ENCODE measurements at places on chromosomes 7 and 10.

- no peak for DNase-seq
Measured at GRCh38 chr7:139771001-139771956, 6.5 kb downstream of the HIPK2 start.

DNA sequence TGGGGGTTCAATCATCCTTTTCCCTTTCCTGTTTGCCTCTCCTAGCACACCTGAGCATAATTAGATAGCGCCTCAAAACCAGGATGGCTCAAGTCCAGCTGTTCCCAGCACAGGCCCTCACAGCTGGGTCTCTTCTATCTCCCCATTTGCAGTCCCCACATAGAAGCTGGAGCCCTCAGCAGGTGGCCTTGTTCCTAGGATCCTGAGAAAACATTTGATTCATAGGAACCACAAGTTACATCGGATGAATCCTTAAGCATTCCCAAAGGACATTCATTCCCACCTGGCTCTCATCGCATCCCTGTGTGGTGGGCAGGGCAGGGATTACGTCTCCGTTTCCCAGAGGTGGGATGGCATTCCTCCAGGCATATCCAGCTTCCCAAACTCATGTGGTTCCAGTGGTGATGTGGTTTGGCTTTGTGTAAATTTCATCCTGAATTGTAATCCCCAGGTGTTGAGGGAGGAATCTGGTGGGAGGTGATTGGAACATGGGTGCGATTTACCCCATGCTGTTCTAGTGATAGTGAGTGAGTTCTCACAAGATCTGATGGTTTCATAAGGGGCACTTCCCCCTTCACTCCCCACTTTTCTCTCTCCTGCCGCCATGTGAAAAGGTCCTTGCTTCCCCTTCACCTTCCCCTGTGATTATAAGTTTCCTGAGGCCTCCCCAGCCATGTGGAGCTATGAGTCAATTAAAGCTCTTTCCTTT, 49.8 kb upstream of the LEP start:
- DNase-seq: no peak

GRCh38 chr10:131655101-131655849, 245.5 kb upstream of the PPP2R2D start:
- DNase-seq: no peak

GRCh38 chr7:86947929-86948328, 111.5 kb downstream of the ELAPOR2 start:
- DNase-seq: no peak

DNA sequence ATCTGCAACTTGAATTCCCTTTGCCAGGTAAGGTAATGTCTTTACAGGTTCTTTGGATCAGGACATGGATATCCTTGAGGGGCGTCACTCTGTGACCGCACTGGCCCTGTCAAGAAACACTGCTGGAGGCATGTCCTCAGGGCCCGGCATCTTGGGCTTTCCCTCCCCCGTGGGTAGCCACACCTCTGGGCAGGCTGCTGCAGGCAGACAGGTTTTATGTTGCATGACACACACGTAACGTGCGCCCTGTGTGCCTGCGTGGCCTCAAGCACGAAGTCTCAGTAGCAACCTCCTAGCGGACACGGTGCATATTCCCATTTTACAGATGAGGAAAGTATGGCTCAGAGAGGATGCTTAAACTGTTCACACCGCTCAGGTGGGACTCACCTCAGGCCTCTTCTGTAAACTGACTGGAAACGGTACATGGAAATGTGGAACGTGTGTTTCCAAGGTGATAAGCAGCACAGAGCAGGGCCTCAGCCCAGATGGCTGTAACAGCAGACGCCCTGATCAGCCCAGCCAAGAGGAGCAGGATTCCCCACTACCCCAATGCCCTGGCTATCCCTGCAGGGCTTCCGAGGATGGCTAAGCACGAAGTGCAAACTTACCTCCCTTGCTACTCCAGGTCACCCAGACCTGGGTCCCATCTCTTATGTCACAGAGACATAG, 553.6 kb downstream of the TCERG1L start:
- no peak for DNase-seq

GRCh38 chr7:96144260-96144526, 177.7 kb downstream of the SLC25A13 start:
- no peak for DNase-seq

- DNase-seq: no peak
Measured at GRCh38 chr7:108589874-108590273, 20.2 kb downstream of the DNAJB9 start.

- no peak for DNase-seq
Measured at GRCh38 chr10:17241611-17242333, 13.7 kb downstream of the VIM start.

GRCh38 chr10:7260412-7260900, 150.4 kb downstream of the SFMBT2 start:
- DNase-seq: no peak

DNA sequence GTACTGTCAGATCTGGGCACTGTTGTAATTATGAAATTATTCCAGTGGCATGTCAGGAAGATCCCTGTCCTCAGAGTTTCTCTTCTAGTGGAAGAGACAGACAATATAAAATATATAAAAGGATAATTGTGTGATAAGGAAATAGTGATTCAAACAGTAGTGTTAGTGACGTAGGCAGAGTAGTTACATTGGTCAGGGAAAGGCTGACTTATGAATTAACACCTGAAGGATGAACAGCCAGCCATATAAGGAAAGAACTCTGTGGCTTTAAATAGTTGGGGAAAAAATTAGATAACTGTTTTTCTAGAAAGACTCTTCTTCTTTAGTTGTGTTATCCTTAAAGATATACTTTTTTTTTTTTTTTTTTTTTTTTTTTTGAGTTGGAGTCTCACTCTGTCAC, 37.7 kb downstream of the WAC start:
- DNase-seq: no peak

- DNase-seq: no peak
Measured at GRCh38 chr7:156929789-156930539, 19.5 kb upstream of the NOM1 start.

DNA sequence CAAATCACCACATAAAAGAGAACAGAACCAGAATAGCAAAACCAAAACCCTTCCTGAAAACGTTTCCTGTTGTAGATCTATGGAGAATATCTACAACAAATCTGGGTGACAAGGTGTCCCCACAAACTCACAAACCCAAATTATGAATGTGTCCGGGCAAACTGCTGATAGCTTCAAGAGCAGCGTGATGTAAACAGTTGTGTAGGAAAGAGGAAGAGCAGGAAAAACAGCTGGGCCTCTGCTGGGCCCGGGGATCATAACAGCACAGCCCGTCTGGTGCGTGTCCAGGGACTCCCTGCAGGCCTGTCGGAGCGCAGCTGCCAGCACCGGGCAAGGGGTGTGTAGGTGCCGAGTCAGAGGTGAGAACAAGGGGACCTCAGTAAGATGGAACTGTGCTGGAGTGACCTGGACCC, 53.7 kb downstream of the KCNH2 start:
- DNase-seq: no peak

DNA sequence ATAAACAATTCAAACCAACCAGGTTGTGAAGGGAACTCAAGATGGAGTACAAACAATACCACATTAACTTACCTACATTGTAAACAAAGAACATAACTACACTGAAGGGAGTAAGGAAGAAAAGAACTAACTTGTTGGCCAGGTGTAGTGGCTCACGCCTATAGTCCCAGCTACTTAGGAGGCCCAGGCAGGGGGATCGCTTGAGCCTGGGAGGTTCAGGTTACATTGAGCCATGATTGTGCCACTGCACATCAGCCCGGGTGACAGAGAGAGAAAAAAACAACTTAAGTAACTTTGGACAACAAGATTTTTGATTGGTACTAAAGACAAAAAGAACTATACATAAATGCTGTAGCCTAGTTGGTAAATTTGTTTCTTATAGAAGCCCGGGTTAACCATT, 68.8 kb downstream of the TRIL start:
- DNase-seq: no peak

DNA sequence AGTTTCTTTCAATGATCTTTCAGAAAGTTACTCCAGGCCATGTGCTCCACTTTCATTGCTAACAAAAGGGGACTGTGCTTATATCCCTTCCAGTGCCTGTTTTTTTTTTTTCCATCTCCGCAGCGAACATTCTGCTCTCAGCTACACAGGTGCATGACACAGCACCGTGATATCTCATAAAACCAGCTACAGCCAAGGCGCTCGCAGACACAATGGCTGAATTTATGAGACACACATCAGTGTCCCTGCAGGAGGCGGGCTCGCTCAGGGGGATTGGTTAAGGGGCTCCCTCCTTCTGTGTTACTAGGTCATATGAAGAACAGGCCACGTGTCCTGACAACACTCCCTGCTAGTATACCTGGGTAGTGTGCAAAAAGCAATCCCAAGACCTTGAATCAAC, 245.5 kb downstream of the SKAP2 start:
- DNase-seq: no peak

DNA sequence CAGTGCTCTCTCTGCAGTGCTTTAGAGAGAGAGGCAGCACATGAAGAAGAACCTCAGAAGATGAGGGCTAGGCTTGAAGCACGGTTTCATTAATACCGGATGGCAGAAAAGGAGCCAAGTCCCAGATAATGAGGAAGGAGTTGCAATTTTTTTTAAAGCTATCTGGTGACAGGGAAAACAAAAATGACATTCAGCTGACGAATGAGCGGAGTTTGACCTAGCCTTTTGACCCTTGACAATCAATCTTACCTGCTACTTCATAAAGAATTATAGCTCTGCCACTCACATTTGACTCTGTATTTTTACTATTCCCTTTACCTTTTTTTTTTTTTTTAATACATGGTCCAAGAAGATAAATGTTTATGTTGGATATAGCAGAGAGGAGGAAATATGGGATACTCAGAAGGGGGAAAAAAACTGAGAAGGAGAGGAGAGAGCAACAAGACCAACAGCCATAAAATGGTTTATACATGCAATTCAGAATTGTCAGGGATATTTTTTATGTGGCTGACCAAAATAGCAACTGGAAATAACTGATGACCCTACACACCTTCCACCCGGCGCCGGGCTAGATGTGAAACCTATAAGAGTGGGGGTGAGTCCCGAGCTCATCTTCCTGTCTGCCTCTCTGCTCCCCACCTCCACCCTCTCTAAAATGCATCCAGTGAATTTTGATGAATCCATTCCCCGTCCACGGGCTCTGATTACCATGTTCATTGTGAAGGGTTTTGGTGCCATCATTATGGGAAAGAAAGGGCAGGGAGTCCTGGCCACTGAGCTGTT, 274.4 kb upstream of the YAE1 start:
- DNase-seq: no peak
